ENCODE measurements at places on chromosomes 11 and 22. TPM values are rescaled to one million over a fixed set of nuclear protein-coding genes. Genes with fewer than 3 reads are reported as not detected.

- no peak for DNase-seq
Measured at GRCh38 chr11:37087650-37088572, 489.9 kb upstream of the RAG2 start.

DNA sequence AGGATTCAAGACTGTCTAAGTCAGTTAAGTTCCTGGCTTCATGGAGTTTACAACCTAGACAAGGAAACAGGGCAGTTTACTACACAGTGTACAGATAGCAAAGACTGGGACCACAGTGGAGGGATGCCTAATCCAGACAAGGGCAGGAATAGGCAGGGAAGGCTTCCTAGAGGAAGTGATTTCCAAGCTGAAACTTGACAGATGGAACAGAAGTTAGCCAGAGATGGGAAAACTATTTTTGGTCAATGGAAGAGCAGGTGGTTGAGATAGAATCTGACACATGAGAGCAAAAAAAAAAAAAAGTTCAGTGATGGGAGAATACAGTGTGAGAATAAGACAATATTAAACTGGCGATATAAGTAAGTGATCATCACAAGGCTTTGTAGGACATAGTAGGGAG, 1.3 kb downstream of the COA4 start:
- DNase-seq: no peak

GRCh38 chr11:7332962-7333361, 81.3 kb downstream of the SYT9 start:
- DNase-seq: no peak

DNA sequence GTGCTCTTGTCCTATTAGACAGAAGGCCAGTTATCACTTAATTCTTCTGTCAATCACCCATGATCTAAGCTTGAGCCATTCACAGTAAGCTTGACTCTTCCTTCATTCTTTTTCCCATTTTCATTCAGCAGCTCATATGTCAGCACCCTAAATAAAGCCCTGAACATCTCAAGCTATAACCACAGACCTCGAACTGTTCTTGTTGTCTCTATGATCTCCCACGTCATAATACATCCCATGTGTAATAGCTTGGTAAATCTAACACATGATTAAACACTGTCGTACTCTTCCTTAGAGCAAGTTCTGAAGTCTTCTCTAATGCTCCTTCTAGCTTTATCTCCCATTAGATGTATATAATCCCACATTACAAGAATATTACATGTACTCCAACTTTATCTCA, 14.4 kb downstream of the MUC15 start:
- DNase-seq: no peak

GRCh38 chr11:123196060-123196714, 1.1 kb upstream of the CLMP start:
- DNase-seq: no peak

- no peak for DNase-seq
Measured at GRCh38 chr22:49426098-49426497, 401.6 kb downstream of the BRD1 start.

GRCh38 chr11:64245401-64245796, 1.3 kb downstream of the PPP1R14B start:
- DNase-seq: no peak

GRCh38 chr11:4048340-4048739, 46.3 kb upstream of the RRM1 start:
- DNase-seq: no peak

DNA sequence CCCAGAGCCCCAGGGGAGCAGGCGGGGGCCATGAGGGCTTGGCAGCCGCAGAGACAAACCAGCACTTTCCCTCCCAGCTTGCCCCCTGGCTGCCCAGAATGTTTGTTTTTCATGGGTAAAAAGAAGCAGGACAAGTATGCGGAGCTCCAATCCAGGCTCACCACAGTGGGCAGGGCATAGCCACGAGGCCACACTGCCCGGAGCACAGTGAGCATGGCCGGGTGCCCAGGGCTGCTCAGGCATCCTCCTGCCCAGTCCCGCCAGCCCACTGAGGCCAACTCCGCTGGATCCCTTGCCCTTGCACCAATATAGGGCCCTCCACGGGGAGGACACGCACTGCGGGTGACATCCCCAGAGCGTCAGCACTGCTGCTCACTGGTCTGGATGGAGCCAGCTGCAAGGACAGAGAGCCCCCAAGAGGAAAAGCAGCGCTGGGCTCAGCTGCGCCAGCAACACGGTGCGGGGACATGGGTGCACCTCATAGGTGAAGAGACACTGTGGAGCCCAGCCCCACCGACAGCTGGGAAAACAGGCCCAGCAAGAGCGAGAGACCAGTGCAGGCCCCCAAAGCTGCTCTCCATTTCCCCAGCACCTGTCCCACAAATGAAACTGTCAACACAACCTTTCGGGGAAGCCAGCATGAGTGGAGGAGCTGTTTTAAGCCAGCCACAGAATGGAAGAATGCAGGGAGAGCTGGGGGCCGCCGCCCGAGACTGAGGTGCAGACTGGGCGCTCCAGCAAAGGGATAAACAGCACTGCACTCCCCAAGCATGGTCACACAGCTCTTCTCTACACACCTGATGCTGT, 24.8 kb downstream of the ARVCF start:
- no peak for DNase-seq

- no peak for DNase-seq
Measured at GRCh38 chr22:49533886-49534285, 293.8 kb downstream of the BRD1 start.

DNA sequence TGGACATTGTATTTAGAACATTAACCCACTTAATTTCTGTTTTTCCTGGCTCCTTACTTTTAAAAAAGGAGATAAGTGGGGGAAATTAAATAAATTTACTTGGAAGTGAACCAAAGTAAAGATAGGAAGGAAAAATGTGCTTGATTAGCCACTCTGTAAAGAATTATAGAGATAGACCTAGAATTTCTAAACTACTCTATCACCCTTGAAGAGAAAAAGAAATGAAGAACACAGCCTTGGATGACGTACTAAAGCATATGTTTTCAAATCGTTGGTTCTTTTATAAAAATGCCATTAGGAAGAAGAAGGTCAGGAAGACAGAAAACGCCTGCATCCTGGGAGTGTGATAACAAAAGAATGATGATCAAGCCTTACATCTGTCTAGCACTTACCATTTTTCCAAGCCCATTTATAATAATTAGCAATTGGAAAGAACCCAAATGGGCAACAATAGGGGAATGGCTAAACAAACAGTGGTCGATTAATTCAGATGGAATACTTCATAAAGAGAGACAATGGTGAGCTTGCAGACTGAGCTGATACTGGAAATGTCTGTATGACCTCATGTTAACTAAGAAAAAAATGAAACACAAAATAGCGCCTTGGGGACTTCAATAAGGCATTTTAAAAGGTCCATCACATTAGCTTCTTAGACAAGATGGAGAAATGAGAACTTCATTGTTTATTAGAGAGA, 81.0 kb upstream of the LRRC55 start:
- no peak for DNase-seq

DNA sequence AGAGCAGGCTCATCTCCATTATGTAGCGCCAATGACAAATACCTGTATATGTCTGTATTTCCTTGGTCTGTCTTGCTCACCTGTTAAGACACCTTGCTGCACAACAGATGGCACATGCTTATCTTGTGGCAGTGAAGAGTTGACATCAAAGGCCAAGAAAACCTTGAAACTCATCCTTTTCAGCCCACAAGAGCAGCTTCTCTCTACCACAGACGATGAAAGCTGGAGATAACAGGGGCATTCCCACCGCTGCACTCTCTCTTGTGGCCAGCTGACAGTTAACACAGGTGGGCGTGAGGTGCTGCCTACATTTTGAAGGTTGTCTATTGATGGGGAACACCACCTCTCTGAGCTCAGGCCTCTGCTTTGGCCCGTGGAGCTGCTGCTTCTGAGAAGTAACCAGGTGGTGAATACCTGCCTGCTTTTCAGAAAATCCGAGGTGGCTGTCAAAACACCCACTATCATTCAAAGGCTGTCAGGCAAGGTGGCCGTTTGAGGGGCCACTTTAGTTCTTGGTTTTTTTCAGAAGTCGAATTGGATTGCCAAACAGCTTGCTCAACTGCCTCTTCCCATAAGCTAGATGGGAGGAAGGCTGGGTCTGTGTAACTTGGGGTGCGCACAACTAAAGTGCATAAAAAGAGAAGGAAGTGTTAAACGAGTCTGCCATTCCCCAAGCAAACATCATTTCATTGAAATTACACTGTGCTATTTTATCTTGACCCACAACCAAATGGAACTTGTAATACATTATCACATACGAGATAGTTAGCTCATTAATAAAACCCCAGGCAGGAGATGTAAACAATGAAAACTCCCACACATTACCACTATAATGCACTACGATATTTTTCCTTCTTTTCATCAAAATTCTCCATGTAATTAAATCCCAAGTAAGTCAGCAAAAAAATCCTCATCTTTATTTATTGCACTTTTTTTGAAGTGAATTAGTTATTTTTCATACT, 87.1 kb upstream of the RAG2 start:
- DNase-seq: no peak

- DNase-seq: peak; percentile 47
Measured at GRCh38 chr11:1453611-1454034, 33.0 kb downstream of the MOB2 start.

DNA sequence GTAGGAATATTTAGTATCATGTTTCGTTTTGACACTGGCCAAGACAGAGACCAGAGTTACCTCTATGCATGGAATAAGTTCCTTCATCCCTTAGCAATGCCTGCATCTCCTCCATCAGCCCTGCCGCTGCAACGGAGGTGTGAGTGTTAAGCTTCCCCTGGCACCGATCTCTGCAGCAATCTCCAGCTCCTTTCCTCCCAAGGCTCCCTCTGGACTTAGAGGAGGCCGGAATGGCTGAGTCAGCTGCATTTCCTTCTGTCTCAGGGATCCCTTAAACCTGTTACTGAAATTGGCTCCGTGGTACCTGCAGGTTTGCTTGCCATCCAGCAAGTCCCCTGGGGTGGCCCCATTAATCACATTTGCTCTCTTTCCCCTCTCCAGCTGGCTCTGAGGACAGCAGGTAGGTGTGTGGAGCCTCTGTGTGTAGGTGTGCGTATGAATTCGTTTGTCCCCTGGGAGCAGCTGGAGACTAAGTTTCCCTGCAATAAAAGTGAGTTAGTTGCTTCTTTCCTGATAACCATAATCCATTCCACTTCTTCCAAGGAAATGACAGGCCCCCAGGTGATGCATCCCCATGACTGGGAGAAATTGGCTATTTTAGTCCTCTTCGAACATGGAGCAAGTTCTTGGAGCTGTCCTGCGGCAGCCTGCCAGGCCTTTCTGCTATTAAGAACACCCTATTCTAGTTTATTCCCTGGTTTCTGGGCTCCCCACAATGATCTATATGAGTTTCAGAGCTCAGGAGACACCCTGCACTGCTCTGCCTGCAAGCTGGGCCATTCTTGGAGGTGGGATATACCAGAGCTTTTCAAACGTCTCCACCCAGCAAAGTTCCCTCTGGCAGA, 457.2 kb upstream of the CADM1 start:
- DNase-seq: no peak

DNA sequence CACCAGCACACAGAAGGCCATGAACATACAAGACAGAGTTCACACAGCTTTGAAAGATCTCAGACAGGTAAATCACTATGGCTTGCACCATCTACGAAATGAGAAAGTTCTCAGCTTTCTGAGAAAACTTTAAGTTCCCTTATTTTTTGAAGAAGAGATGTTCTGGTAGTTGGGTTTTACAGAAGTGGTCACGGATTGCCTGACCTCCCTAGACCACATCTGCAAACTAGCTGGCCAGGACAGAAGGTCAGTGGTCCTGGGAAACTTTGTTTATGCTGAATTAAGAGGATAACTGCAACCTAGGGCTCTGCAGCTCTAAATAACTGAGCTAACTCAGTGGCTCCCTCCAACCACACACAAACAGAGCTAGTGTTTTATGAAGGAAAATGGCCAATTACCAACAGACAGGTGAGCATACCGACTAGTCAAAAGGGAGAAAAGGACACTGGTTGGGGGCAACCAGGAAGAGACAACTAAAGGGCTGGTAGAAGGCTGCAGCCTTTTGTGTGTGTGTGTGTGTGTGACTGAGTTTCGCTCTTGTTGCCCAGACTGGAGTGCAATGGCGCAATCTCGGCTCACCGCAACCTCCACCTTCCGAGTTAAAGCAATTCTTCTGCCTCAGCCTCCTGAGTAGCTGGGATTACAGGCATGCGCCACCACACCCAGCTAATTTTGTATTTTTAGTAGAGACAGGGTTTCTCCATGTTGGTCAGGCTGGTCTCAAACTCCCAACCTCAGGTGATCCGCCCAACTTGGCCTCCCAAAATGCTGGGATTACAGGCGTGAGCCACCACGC, 8.5 kb upstream of the SCN2B start:
- no peak for DNase-seq

GRCh38 chr11:5467527-5467926, 18.4 kb downstream of the OR51I2 start:
- no peak for DNase-seq

DNA sequence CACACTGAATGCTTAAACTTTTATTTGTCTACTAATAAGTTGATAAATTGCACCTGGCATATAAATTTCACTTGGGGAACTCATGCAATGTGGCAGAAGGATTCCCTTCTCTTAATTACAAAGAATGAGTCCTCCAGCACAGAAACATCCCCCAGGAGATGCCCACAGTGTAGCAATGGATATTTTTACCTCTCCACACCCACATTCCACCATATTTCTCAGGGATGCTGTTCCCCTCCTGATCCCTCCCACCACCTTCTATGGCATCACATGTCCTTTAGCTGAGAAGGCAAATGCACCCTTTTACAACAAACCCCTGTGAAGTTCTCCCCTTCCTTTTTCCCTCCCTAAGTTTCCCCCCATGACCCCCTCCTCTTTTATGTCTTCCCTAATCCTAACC, 56.1 kb upstream of the UBASH3B start:
- no peak for DNase-seq

DNA sequence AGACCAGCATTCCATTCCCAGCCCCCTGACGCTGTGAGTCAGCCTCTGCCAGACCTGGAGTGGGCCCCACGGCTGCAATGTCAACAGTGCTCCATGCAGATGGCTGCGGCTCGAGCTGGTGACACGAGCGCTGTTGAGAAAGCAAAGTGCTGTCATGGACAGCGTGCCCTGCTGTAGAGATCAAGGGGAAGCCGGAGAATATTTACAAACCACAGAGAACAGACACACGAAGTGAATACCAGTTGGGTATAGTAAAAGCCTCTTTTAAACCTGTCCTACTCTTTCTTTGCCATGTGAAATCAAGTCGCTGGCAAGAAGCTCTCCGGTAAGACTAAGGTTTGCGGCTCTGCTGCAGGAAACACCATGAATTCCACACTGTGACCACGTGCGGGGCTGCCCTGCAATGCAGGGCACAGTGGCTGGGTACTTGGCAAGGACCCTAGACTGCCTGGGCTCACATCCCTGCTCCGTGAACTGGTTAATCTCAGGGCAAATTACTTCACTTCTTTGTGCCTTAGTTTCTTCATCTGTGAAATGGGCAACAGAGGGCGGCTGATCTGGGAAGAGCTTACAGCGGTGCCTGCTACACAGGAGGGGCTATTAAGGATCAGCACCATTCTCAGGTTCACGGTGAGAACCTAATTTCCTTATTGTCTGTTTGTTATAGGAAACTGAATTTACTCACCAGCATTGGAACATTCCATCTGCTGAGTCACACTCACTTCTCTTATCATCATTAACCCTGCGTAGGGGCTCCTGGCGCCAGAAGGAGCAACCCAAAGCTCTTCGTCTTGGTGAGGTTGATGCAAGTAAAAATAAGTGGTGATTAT, 27.8 kb upstream of the ELFN2 start:
- no peak for DNase-seq

KCNJ1 gene
- not detected for total RNA-seq

ARHGEF17 gene
- total RNA-seq: 76.7 TPM

SYT7 gene
- 5.3 TPM for total RNA-seq

TMEM45B gene
- 0.18 TPM for total RNA-seq

RELT gene
- 0.29 TPM for total RNA-seq

SCO2 gene
- not detected for total RNA-seq

MS4A15 gene
- not detected for total RNA-seq

OR10D3 gene
- total RNA-seq: not detected

MS4A4A gene
- 17.6 TPM for total RNA-seq

DDB1 gene
- total RNA-seq: 231 TPM

KRTAP5-9 gene
- not detected for total RNA-seq
